ENCODE measurements at places on chromosomes 11 and 22. TPM values are rescaled to one million over a fixed set of nuclear protein-coding genes. Genes with fewer than 3 reads are reported as not detected.
A peak's percentile ranks its signal among the peaks of the same experiment; 100 is the strongest.

Gene SLC22A6
- total RNA-seq: not detected

DNA sequence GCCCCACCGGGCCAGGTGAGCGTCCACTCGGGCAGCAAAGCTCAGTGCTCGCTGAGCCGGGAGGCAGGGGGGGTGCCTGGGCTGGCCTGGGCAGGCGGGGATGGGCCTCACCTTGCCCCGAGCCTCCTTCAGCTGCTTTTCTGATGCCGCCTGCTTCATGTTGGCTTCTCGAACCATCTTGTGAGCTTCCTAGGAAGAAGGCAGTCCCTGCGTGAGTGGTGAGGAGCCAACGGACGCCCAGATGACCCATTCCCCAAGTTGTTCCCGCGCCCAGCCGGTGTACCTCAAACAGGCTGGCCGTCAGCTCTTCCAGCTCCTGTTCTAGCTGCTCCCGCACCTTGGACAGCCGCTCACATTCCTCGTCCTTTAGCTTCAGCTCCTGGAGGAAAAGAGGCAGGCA is 10.1 kb downstream of the RAB3IL1 start:
- no peak for DNase-seq

Gene HOATZ
- not detected for total RNA-seq

Gene ACR
- total RNA-seq: not detected

GRCh38 chr11:123254357-123254756 is 59.3 kb upstream of the CLMP start:
- no peak for DNase-seq

Gene ZNRF3
- 2.6 TPM for total RNA-seq

Gene GLB1L3
- not detected for total RNA-seq

DNA sequence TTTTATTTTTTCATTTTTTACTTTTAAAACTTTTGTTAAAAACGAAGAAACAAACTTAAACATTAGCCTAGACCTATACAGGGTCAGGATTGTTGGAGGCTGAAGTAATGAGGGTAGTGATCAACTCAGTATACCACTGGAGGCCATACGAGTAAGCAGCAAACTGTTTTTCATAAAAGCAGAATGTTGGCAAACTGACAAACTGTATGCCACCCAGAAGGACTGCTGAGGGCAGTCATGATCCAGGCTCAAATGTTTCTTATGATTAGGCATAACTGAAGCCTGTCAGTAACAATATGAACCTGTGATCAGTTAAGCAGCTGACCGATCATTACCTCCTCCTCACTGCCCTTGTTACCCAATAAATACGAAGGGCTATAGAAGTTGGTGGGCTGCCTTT is 10.2 kb upstream of the SC5D start:
- no peak for DNase-seq

Gene OR51I2
- total RNA-seq: under 0.01 TPM

GRCh38 chr22:42116848-42117424 is 13.7 kb downstream of the CYP2D6 start:
- no peak for DNase-seq

Gene OR4C3
- total RNA-seq: not detected

GRCh38 chr22:27810609-27811151 is 9.1 kb upstream of the MN1 start:
- peak; percentile 77 for DNase-seq

- peak; percentile 28 for DNase-seq
These were observed 446 bp downstream of the VSTM5 start for GRCh38 chr11:93849751-93850593.

Gene MAJIN
- total RNA-seq: not detected

GRCh38 chr22:42203609-42204008 is 66.8 kb downstream of the TCF20 start:
- no peak for DNase-seq

DNA sequence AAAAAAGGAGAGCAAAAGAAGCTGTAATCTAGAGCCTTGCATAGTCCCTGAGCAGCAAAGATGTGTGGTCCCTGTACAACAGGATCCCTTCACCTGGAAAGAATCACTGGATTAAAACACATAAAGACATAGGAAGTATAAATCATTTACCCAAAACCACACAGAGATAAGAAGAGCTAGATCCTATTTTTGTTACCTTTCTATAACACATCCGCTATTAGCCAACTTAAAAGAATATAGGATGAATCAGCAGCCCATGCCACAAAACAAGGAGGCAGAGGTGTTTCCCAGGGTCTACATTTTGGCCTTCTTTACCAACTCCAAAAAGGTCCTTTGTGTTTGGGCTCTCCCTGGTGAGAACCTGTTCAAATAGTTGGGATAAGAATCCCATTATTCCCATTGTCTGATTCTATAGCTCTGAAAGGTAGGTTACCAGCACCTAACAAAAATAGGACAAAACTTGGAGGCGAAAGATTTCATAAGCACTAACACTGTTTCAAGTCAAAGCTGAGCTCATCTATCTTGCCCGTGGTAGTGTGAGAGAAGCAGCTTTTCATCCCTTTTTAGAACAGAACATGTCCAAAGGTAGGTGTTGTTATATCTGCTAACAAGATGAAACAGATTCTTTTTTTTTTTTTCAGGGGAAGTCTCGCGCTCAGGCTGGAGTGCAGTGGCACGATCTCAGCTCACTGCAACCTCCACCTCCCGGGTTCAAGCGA is 26.8 kb downstream of the PAK1 start:
- DNase-seq: no peak

- no peak for DNase-seq
These were observed 21.5 kb downstream of the FBLN1 start for GRCh38 chr22:45524157-45524556.

DNA sequence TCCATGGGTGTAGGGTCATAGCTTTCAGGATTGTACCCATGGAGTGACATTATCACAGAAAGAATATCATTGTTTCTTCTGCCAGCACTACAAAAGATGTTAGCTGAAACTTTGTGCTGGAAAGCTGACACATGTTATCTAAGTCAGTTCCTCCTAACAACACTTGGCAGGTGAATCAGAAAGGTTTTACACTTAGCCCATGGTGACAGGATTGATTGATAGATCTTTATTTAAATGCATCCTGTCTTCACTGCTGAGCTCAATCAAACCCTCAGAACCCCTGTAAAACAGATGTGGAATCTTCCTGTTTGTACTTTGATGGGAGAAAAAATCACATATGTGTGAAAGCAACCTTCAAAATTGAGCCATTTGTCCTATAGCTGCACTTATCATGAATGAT is 811.5 kb upstream of the ANO3 start:
- no peak for DNase-seq

GRCh38 chr11:13354335-13354734 is 76.7 kb downstream of the BMAL1 start:
- DNase-seq: no peak

- DNase-seq: no peak
These were observed 2.4 kb downstream of the PGR start for GRCh38 chr11:101127197-101127698.

GRCh38 chr11:87767615-87768014 is 407.6 kb downstream of the RAB38 start:
- no peak for DNase-seq
